Kidney glomerular epithelial cell (primary cell): ENCODE measurements at places on chromosomes 12 and 14.
A peak's percentile ranks its signal among the peaks of the same experiment; 100 is the strongest.

GRCh38 chr12:27762757-27763156 is 17.3 kb upstream of the KLHL42 start:
- DNase-seq = no peak

GRCh38 chr14:101824339-101824727 is 62.8 kb downstream of the PPP2R5C start:
- DNase-seq = no peak

DNA sequence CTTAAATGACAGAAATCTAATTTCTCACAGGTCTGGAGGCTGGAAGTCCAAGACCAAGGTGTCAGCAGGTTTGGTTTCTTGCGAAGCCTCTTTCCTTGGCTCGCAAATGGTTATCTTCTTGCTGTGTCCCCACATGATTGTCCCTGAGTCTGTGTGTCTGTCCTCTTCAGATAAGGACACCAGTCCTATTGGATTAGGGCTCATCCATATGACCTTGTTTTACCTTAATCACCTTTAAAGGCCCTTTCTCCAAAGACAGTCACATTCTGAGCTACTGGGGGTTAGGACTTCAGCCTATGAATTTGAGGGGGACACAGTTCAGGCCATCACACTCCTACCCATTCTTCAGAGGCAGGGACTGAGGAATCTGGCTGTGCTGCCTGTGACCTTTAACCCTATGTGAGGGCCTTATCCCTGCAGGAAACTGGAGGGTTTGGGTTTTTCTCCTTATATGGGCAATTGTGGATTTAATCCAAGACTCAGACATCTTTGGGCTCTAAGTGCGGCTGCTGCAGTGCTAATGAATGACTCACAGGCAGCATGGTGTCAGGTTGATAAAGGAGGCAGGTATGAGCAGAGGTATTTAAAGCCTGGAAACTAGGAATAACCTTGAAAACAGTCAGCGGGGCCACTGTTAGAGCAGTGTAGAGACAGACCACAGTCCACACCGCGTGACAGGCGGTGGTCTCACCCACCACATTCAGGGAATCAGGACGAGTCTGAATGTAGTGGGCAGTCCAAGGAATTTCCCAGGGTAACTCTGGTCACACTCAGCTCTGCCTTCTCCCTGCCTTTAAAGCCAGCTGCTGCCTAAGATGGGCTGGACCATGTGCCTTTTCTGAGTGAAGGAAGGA is 10.2 kb downstream of the TPCN1 start:
- peak; percentile 93 for DNase-seq

DNA sequence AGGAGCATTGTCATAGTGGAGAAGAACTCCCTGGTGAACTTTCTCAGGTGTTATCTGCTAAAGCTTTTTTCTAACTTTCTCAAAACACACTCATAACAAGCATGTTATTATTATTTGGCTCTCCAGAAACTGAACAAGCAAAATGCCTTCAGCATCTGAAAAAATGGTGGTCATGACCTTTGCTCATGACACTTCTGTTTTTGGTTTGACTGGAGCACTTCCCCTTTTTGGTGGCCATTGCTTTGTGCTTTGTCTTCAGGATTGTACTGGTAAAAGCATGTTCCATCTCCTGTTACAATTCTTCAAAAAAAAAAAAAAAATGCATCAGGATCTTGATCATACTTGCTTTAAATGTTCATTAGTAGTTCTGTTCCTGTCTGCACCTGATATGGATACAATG is 1241.6 kb upstream of the USP15 start:
- no peak for DNase-seq

GRCh38 chr14:35240231-35240630 is 52.0 kb upstream of the PSMA6 start:
- DNase-seq = no peak

- DNase-seq = peak; percentile 80
These were observed 27.6 kb downstream of the BHLHE41 start for GRCh38 chr12:26097046-26097878.

DNA sequence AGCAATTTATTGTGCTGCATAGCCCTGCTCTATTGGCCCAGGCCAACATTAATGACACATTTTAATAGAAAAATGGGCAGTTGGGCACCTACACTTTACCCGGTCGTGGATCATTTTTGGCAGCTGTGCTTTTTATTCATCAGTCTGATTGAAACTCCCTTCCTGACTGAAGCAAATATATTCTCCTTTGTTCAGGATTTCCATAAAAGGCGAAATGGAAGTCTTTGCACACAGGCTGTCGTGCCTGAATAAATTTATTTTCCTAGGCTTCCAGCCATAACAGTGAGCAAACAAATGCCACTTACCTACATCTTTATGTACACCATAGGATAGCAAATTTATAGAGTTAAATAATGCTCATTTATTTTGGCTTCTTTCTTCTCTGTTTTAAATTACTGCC is 480.7 kb upstream of the DCN start:
- DNase-seq = no peak

DNA sequence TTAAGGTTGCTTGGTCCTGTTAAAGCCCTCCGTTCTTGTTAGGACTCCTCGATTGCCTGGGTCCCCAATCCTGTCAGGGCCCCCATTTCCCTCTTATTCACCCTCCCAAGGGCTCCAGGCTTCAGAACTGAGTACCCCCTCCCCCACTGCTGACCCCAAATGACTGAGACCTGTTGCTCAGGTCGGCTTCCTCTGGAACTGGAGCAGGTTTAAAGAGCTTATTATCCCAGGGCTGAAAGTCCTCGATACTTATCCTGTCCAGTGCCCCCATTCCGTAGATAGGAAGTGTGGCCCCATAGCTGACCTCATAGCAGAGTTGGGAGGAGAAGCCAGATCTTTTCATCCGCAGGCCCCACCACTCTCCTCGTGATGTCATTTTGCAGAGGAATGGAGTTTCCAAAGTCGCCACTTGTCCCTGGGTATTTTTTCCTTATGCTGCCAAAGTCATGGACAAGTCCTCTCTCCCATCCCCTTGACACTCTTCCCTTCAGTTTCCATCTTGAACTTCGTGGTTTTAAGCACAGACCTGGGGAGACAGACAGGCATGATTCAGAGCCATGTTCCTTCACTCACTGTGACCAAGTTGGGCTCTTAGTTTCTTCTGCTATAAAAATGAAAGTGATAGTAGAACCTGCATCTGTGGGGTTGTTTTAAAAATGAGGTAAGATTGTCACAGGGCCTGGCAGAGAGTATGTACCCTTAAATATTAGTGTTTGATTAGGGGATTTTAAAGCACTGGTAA is 1.2 kb downstream of the USP30 start:
- DNase-seq = no peak

- DNase-seq = no peak
These were observed 4.8 kb upstream of the PAX9 start for GRCh38 chr14:36656687-36657398.

DNA sequence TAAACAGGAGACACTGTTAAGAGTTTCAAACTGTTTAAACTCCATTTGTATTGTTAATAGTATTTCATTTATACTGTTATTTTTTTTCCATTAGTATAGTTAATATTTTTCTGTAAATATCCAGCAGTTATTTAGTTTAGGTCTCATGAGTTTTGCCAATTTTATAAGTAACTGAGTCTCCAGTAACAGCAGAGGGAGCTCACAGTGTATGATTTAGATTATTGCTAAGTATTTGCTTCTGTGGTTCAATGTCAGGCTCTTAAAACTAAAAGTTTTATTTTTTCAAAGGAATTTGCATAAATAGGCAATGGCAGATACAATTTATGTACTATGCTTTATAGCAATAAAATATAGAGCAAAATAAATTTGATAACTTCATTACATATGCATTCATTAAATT is 209.7 kb downstream of the ATXN7L3B start:
- no peak for DNase-seq

DNA sequence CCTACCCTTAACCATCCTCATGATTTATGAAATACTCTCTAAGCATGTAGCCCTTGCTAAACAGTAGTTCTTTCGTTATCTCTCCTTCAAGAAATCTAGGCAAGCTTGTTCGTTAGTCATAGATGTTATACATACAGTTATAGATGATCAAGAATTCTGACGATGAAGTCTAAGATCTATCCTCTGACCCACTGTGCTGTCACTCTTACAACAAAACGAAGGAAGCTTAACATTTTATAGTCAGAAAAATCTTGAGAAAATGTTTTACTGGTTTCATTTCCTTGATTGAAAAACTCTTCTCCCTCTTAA is 68.9 kb downstream of the SPPL3 start:
- no peak for DNase-seq

DNA sequence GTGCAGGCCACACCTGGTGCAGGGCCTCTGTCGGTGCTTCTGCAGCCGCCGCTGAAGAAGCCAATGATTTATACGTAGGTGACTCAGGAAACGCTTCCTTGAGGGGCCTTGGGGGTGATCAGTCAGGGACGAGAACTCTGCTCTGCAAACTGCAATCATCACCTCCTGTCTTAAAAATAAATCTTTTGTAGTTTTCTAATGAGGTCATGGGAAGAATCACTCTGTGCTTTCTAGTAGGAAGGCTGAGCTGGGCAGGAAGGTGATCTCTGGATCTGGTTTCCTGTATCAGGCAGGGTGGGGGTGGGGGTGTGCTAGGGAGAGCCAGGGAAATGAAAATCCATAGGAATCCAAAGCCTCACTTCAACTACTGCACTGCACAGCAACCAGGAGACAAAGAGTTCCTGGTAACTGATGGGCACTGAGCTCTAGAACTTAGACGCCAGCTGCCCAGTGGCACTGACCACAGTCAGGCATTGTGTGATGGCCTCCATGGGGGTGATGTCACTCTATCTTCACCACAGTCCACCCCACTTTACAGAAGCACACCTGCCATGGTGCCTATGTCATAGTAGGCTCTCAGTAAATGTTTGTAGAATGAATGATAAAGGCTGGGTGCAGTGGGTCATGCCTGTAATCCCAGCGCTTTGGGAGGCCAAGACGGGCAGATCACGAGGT is 292.4 kb upstream of the PWP1 start:
- DNase-seq = peak; percentile 40

DNA sequence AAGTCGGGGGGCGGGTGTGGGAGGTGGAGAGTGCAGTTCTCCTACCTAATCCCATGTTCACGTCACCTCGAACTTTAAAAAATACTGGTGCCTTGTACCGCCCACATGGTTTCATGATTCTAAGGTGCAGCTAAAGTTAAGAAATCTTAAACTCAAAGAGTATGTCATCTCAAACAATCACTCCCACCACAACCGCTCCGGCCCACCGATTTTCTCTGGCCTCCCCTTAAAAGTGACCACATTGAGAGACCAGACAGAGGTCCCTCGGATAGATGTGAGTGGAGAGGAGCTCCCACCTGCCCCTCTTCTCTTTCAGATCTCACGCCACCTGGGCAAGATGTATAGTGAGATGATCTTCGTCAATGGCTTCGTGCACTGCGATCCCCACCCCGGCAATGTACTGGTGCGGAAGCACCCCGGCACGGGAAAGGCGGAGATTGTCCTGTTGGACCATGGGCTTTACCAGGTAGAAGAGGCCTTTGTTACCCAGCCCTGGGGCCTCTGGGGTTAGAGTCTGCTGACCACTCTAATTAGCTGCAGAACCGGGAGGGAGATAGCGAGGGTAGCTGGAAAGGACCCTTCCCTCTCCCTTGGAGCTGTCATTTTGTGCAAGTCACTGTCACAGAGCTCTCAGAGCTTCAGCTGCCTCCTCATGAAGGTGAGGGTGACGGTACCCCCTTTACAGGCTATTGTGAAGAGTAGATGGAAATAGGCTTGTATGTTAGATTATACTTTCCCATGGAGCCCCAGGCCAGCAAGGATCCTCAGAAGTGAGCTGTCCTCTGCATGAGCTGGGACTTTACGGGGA is 124.4 kb downstream of the ADCK1 start:
- no peak for DNase-seq

- DNase-seq = no peak
These were observed 203.5 kb upstream of the RMST start for GRCh38 chr12:97259098-97259497.

DNA sequence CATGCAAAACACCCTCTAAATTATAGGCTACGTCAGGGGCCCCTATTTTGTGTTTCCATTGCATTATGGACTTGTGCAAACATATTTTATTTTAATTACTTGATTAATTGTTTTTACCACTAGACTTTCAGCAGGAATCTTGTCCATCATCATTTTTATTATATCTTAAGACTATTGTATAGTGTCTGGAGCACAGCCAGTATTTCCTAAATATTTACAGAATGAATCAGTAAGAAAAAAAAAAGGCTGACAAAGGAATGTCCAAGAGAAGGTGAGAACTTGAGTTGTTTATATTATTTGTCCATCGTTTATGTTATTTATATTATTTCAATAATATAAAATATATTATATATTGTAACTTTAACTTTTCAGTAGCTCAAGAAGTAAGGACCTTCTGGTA is 664.7 kb downstream of the SLC6A15 start:
- DNase-seq = no peak

DNA sequence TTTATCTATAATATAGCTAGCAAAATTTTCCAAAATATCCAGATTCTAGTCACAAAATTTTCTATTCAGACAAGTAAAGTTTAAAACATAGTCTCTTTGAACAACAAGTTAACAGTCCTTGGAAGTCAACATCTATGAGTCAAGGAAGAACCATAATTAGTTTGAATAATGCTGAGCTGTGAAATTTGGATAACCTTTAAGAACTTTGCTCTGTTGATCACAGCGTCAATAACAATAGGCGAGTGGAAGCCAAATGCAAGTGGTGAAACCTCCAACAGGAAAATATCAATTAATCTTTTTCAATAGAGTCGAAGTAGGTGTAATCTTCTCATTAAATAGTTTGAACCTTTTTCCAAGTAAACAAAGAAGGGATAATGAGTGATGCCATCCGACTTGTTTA is 466.6 kb downstream of the FOXG1 start:
- DNase-seq = no peak

- DNase-seq = peak; percentile 86
These were observed 9.1 kb downstream of the C12orf76 start for GRCh38 chr12:110039085-110039807.

DNA sequence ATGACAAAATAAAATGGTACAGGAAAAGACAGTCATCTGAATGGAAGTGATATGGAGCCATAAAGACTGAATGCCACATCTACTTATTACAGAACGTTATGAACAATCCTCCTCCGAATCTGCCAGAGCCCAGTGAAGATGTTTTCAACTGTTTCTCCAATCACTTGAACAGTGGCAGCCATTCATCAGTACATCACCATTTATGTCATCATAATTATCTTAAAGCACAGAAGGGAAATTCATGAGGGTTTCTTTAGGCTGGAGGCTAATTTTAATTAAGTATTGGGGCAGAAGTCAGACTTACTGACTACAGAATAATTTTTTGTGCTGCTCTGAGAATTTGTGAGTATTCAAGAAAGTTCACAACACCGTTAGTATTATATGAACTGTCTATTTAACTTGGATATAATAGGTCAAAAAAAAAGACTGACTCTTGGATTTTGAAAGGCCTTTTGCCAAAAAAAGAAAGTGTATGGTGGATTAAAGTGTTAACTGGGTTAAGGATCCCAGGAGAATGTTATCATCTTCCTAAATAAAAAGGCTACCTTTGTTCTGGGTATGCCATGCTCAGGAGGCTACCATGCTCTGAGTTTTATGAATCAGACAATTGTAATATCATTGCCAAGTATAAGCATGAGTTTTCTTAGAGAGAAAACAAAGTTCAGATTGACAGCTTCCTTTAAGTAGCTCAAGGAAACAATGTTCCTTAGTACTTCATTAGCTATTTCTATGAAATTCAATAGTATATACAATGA is 40.1 kb downstream of the PDZRN4 start:
- no peak for DNase-seq

- DNase-seq = peak; percentile 87
These were observed 31.2 kb downstream of the TMCC3 start for GRCh38 chr12:94618995-94619695.
